Psoas muscle (tissue), 8 donors: ENCODE measurements at places on chromosomes 6 and 20.

GRCh38 chr20:52490711-52491430 is 299.3 kb upstream of the ZFP64 start:
- no peak for DNase-seq

DNA sequence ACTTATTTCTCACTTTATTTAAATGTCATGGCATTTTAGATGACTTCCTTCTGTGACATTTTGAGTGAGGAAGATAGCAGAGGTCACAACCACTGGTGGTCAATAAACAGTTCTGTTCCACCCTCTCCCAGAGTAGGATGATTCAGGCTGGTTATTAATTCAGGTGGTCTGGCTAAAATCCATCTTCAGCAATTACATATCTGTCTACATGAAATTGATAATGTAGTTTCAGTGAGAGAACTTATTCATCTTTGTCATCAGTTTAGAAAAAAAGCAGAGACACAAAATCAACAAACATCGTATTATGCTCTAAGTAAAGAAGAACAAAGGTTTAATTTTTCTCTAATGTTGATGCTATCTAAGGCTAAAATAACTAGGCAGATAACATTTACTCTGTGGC is 525.5 kb downstream of the TENT5A start:
- no peak for DNase-seq

DNA sequence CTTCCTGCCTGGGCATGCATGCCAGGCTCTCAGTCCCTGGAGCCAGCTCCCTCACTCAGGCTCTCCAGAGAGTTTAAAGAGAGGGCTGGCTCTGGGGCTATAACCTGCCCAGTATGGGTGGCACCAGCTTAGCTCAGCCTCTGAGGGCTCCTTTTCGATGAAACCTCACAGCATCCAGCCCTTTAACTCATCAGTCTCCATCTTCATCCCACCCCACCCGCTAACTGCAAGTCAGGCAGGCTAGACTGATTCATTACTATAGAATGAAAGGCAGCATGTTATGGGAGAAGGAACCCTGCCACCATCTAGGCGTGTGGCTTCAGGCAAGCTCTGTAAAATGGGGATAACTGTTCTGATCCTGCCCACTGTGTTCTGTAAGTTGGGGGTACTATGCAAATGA is 53.5 kb downstream of the RAB44 start:
- DNase-seq, result no peak

GRCh38 chr6:114421199-114421598 is 78.4 kb upstream of the HS3ST5 start:
- no peak for DNase-seq

DNA sequence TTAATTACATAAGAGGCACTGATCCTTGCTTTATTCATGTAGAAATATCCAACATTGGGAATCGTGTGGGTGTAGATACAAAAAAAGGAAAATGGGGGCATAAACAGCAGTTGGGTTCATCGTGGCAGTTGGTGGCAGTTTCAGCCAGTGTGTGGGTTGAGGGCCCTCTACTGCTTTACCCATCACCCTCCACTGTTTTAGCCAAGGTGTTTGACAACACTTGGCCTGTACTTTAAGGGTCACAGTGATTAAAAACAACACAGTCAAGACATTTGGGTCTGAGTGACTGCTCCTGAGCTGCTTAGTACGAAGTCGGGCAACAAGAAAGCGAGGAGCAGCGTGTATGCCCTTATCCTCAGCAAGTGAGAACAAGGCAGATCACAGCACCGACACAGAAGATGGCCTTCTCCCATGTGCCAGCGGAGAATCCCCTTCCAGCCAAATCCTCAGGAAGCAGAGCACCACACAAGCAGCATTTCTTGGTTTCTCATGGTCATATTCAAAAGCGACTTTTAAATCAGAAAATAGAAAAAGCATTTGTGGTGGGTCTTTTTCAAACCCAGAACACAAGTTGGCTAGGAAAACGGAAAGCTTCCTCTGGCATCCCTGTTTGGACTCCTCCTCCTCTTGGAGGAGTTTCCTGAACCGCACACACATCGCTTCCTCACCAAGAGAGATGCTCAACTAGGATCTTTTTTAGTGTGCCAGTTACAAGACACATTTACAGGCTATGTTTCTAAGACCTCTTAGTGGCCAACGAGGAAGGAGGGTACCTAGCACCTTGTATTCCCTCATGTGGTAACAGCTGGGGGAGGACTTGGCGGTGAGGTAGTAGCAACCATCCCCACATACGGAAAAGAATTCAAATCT is 23.5 kb downstream of the EIF2S2 start:
- DNase-seq, result no peak
